Activated CD4-positive, alpha-beta T cell treated with anti-CD3 and anti-CD28 coated beads for 1 hour (primary cell): ENCODE measurements at places on chromosomes 3 and 15.

DNA sequence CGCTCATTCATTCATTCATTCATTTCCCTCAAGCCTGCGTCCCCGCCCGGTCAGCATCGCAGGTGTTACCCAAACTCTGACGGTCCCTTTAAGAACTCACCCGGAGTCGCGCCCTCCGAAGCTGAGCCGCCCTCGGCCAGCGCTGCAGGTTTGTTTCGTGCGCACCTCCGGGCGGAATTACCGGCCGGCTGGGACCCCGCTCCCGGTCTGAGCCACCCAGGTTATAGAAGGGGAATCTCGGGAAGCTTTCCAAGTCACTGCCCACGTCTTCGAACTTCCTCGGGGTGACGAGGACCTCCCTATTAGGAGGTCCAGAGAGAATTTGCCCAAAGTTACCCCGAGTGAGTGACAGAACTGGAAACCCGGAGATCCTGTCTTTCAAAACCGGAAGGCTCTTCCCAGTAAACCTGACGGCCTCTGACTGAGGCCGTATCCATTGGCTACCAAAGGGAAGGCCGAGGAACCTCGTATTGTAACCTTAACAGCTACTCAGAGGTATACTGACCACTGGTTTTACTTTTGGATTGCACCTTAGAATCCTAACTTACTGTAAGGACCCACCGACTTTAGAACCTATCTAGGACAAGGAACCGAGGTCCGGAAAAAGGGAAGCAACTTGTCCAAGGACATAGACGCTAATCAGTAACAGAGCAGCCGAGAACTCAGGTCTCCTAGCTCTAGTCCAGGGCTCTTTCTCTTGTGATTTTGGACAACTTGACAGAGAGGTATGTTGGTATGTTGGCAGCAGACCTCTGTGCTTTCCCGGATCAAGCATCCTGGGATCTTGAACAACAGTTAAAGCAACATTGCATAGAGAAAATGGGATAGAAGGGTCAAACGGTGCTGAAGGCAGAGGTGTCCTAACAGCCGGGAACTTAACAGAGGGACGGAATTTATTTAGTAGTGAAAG, 788 bp upstream of the DLG1 start:
- DNase-seq: no peak

DNA sequence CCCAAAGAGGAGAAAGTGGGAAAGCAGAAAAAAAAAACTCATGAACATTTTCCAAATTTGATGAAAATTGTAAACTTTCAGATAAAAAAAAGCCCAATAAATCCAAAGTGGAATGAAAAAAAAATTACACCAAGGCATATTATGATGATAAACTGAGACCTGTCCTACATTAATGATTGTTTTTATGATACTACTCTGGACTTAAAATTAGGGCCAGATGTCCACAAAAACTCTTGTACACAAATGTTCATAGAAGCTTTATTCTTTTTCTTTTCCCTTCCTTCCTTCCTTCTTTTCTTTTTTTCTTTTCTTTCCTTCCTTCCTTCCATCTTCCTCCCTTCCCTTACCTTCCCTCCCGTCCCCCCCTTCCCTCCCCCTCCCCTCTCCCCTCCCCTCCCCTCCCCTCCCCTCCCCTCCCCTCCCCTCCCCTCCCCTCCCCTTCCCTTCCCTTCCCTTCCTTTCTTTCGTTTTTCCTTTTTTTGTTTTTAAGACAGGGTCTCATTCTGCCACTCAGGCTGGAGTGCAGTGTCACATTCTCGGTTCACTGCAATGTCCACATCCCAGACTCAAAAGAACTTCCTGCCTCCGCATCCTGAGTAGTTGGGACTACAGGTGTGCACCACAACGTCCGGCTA, 243.9 kb downstream of the MEIS2 start:
- no peak for DNase-seq

GRCh38 chr3:173109143-173109542, 31.9 kb downstream of the SPATA16 start:
- DNase-seq: no peak

GRCh38 chr15:58467121-58467721, 35.4 kb downstream of the LIPC start:
- no peak for DNase-seq

GRCh38 chr3:107368654-107369398, 8.4 kb upstream of the CCDC54 start:
- no peak for DNase-seq
